HepG2 (cell line): ENCODE measurements at places on chromosomes 12 and 14. TPM values are rescaled to one million over a fixed set of nuclear protein-coding genes. Genes with fewer than 3 reads are reported as not detected.

FAM90A1 gene
- not detected in 2 replicates for total RNA-seq

DNAJC22 gene
- 23.0 and 31.7 TPM in 2 replicates for total RNA-seq

INHBE gene
- total RNA-seq: 6.8 and 17.0 TPM in 2 replicates

- H3K27ac ChIP-seq: no peak overlapping the region
- no peak for DNase-seq
- H3K36me3 ChIP-seq: no peaks in the 10 kb centered on the region
- H3K4me1 ChIP-seq: no peaks in the 10 kb centered on the region
- H3K4me3 ChIP-seq: no peak overlapping the region
Measured at GRCh38 chr14:104320611-104321086, 182.3 kb downstream of the KIF26A start.

- no peaks in the 10 kb centered on the region for H3K36me3 ChIP-seq
- H3K27me3 ChIP-seq: peaks cover 86% of the 10 kb centered on the region
- no peak for DNase-seq
- no peak overlapping the region for H3K27ac ChIP-seq
- H3K4me3 ChIP-seq: no peak overlapping the region
Measured at GRCh38 chr12:114399664-114400211, 6.2 kb downstream of the TBX5 start.

DNA sequence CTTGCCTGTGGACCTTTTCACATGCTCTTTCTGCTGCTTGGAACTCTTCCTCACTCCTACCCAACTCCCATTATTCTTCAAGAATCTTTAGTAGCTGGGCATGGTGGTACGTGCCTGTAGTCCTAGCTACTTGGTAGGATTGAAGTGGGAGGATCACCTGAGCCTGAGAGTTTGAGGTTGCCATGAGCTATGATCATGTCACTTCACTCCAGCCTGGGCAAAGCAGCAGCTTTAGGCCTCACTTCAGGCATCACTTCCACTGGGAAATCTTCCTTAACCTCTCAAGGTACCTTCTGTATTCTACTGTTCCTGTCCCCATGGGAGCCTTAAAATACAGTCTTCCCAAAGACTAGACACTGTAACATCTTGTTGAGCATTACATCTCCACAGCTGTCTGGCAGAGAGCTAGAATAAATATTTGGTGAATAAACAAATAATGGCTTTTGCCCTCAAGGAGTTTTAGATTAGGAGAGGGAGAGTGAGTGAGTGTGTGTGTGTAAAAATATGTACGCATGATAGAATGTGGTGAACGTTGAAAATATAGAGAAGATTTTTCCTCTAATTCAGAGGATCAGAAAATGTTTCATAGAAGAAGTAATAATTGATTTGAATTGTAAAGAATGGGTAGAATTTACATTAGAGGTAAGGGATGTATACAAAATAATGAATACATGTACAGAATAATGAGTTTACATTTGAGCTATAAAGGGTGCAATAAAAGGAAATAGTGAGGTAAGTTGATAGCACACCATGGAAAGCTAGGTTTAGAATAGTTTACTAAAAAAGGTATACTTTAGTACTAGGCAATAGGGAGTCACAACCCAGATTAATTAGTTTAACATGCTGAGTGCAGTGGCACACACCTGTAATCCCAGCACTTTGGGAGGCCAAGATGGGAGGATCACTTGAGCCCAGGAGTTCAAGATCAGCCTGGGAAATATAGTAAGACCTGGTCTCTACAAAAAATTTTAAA lies 29.2 kb upstream of the BMAL2 start:
- no peak overlapping the region for H3K27ac ChIP-seq
- peaks cover 10% of the 10 kb centered on the region for H3K4me1 ChIP-seq
- no peak for DNase-seq
- H3K36me3 ChIP-seq: 0 out of 3 replicates have a peak, but pooled peaks cover 3% of the 10 kb centered on the region

GRCh38 chr14:72613231-72613974 lies 280.5 kb downstream of the DPF3 start:
- no peaks in the 10 kb centered on the region for H3K4me1 ChIP-seq
- no peaks in the 10 kb centered on the region; the same call in 1 of the 2 replicates for H3K27me3 ChIP-seq
- H3K36me3 ChIP-seq: no peaks in the 10 kb centered on the region
- no peak for DNase-seq
- H3K27ac ChIP-seq: no peak overlapping the region

DNA sequence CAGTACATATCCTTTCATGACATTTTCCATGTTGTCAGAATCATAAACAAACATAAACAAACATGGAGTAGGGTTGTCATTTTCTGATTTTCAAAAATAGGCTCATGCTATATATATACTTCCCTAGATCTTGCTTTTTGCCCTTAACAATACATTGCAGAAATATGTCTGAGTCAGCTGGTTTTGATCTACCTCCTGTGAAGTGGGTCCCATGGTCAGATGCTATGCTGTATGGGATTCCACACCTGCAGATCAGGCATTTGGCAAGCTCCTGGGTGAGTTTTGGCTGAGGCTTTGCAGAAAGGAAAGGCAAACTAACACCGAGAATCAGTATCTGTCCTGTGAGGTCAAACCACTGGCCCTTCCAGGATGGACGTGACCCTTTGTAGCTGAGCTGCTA lies 183.0 kb upstream of the ARID2 start:
- H3K4me3 ChIP-seq: no peak overlapping the region
- no peaks in the 10 kb centered on the region for H3K4me1 ChIP-seq
- no peaks in the 10 kb centered on the region for H3K36me3 ChIP-seq
- no peak overlapping the region for H3K27ac ChIP-seq
- peaks cover 14% of the 10 kb centered on the region; the same call in 2 of the 3 replicates for H3K27me3 ChIP-seq
- no peak for DNase-seq

DNA sequence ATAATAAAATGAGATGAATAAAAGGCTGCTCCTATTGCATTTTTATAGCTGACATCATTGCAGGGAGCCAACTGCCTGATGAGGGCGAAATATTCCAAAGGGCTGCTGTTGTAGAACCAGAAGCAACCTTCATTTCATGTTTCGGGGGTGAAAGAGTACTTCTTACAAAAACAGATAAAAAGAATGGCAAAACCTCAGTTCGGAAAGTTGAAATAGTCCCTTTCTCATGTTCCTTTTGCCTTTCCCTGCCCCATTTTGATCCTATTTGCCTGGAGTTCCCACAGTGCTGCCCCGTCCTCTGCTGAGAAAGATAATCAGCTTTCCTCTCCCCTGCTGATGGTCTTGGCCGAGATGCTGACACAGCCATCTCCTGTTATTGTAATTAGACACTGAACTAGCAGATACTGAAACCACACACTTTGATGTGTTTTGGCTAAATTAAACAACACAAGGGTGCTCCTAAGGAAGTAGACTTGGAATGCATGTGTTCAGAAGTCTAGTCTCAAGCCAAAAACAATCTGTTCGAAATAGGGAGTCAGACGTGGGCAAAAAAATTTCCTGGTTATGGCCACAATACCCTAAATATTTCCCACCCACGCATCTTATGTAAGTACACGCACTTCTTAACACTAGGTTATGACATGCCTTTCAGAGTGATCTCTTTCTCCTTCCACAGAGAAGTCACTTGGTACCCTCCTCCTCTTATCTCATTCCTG lies 117.2 kb downstream of the PPM1H start:
- no peak overlapping the region for H3K4me3 ChIP-seq
- DNase-seq: no peak
- no peak overlapping the region for H3K27ac ChIP-seq
- H3K36me3 ChIP-seq: peaks cover 16% of the 10 kb centered on the region; the same call in 2 of the 3 replicates

- DNase-seq: no peak
- H3K36me3 ChIP-seq: no peaks in the 10 kb centered on the region
- no peaks in the 10 kb centered on the region for H3K4me1 ChIP-seq
- H3K27me3 ChIP-seq: no peaks in the 10 kb centered on the region
- no peak overlapping the region for H3K27ac ChIP-seq
Measured at GRCh38 chr12:91140026-91140931, 29.0 kb upstream of the LUM start.
